ENCODE measurements at places on chromosomes 3 and 15. TPM values are rescaled to one million over a fixed set of nuclear protein-coding genes. Genes with fewer than 3 reads are reported as not detected.

The PTH1R gene
- polyA plus RNA-seq = 251 TPM

The KY gene
- 2.0 TPM for polyA plus RNA-seq

The FAM107A gene
- 4.4 TPM for polyA plus RNA-seq

The GUCA1C gene
- not detected for polyA plus RNA-seq
